ENCODE measurements at places on chromosomes 12 and 14.
A peak's percentile ranks its signal among the peaks of the same experiment; 100 is the strongest.

GRCh38 chr14:97066068-97066899 is 269.1 kb downstream of the VRK1 start:
- no peak for DNase-seq

DNA sequence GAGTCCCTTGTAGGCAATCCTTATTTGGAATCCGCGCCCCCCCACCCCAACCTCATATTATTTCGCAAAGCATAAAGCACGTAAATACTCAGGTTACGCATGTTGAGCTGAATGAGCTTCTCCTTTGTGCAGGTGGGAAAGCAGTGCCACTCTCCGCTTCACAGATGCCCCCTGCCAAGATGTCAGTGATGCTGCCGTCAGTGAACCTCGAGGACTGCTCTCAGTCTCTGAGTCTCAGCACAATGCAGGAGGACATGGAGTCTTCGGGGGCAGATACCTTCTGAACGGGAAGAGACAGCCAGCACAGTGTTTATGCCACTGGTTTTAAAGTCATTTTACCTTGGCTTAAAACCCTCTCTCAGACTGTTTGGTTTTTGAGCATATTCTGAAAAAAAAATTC is 90.1 kb upstream of the DACT1 start:
- DNase-seq: no peak

DNA sequence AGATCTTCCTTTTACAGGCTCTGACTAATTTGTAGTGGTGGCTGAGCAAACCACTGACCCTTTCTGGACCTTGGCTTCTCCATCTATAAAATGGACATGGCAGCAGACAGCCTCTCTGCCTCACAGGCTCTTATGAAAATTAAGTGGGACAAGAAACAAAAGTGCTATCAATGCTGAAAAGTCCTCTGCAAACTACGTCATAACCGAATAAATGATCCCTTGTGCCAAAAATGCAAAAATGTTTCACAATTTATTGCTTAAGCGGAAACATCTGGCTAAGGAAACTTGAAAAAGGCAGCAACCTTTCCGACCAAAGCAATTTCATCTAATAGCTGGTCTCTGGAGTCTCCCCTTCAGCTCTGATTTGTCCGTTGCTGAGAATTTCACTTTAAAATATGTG is 108.5 kb upstream of the PLXNC1 start:
- no peak for DNase-seq

DNA sequence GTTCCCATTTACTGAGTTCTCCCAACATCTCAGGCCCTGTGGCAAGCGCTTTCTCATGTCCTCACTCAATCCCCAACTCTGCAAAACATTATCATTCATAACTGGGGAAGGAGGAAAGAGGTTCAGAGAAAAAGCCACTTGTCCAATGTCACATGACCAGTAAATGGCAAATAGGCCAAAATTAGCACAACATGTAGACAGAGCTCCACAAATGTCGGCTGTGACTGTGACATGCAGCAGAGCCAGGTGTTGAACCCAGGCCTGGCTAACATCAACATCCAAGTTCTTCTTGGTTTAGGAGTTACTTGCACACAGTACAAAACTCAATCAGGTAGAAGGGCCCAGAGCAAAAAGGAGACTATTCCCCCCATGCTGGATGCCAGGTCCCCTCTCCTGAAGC is 10.8 kb downstream of the KCTD10 start:
- DNase-seq: no peak

- DNase-seq: no peak
These were observed 243.7 kb downstream of the C12orf75 start for GRCh38 chr12:105574056-105574715.

GRCh38 chr14:23015618-23016017 is 5.7 kb upstream of the C14orf93 start:
- no peak for DNase-seq

DNA sequence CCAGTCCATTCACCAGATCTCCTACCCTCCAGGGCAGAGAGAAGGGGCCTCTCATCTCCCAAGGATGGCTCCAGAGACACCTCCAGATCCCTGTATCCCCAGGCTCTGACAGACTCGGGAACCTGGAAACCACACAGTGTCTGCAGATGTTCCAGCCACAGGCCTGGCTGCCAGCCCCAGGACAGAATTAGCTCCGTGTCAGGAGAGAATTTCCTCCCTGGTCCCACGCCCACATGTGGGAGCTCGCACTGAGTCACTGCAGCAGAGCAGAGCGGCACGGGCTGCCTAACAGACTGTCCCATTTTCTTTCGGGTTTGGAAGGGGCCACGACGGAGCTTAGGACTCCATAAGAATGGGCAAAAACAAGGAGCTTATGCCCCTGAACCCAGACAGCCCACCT is 33.6 kb downstream of the CMKLR1 start:
- DNase-seq: no peak

- DNase-seq: no peak
These were observed 8.8 kb upstream of the DCP1B start for GRCh38 chr12:2013086-2013485.

- DNase-seq: no peak
These were observed 19.8 kb upstream of the DHRS4 start for GRCh38 chr14:23933742-23934128.

- DNase-seq: peak; percentile 62
These were observed 3.8 kb upstream of the SMARCC2 start for GRCh38 chr12:56193025-56193578.

- no peak for DNase-seq
These were observed 18.5 kb downstream of the PPP2R5E start for GRCh38 chr14:63524537-63525155.

DNA sequence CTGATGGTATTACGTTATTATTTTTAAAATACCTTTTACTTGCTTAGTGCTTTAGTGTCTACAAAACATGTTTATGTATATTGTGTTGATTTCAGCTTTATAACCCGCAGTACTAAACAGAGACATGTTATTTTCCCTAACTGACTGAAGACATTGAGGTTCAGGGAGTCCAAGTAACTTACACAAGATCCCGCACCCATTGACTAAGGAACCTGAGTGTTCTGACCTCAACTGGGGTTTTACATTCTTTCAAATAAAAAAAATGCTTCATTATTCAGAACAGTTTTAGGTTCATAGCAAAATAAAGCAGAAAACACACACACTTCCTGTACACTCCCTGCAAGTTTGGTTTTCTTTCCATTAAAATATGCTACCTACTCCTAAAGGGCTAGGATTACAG is 60.4 kb upstream of the METAP2 start:
- no peak for DNase-seq

GRCh38 chr12:128905003-128905544 is 51.8 kb downstream of the GLT1D1 start:
- no peak for DNase-seq

- DNase-seq: no peak
These were observed 270.8 kb upstream of the BTG1 start for GRCh38 chr12:92416385-92416812.

DNA sequence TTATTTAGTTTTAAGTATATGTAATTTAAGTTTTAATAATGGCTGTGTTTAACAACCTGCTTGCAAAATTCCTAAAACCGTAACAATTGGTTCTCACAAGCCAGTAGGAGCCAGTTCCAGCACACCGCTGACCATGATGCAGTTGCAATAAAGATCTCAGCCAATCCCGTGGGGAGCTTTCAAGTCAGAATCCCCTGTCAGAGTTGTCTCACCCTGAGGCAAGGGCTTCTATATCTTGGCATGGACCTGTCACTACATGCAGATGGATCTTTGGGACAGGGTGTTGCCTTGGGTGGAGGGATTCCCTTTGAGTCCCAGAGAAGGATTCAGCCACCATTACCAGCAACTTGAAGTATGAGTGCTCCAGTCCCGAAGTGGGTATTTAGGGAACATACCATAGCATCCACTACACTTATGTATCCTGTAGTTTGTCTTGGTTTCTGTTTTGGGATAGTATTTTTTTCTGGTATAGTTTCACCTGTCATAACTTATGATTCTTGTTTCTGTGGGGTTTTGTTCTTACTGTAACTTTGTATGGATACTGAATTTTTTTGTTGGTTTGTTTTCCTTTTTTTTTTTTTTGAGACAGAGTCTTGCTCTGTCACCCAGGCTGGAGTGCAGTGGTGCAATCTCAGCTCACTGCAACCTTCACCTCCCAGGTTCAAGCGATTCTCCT is 30.1 kb upstream of the LIMA1 start:
- no peak for DNase-seq

DNA sequence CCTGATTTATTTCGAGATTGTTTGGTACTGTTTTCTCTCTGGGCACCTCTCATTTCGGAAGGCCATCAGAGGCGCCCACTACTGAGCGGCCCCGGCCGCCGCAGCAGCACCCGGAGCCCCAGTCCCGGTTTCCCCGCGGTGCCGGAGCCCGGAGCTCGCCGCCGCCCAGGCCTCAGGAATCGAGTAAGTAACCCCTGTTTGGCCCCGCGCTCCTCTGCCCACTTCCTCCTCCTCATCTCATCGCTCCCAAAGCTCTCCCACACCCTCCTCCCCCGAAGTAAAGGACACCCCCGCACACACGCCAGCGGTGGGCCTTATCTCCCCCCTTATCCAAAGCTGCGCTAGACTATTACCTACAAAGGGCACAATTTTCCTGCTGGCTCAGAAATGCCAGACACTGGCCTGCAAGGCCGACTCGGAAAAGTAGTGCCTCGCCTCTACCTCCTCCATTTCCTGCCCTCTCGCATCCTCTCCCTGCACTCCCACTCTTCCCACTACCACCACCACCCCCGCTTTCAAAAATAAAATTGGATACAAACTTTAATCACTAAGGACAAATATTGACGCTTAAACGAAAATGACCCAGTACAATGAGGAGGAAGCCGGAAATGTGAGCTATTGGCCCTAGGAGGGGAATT is 637 bp upstream of the FOXG1 start:
- DNase-seq: no peak

DNA sequence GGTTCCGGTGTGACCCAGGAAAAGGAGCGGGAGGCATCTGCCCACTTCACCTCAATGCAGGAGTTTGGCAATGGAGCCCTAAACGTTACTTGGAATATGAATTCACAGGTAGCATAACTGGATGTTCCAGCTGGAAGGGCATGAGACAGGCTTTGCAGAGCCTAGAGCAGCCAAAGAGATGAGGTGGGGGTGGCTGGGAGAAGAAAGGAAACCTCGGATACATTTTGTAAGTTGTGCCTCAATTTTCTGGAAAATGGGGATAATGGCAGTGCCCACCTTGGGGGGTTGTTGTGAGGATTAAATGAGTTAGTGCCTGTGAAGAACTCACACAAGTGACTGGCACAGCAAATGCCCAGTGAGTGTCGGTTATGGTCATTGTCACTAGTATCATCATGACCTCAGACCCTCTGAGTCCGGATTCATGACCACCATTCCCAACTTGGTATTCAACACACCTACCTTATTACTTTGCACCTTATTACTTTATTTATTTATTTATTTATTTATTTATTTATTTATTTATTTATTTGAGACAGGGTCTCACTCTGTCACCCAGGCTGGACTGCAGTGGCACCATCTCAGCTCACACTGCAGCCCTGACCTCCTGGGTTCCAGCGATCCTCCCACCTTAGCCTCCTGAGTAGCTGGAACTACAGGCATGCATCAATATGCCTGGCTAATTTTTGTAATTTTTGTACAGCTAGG is 56.0 kb downstream of the CLMN start:
- no peak for DNase-seq

- DNase-seq: no peak
These were observed 209.9 kb downstream of the ITPR2 start for GRCh38 chr12:26623136-26623535.

DNA sequence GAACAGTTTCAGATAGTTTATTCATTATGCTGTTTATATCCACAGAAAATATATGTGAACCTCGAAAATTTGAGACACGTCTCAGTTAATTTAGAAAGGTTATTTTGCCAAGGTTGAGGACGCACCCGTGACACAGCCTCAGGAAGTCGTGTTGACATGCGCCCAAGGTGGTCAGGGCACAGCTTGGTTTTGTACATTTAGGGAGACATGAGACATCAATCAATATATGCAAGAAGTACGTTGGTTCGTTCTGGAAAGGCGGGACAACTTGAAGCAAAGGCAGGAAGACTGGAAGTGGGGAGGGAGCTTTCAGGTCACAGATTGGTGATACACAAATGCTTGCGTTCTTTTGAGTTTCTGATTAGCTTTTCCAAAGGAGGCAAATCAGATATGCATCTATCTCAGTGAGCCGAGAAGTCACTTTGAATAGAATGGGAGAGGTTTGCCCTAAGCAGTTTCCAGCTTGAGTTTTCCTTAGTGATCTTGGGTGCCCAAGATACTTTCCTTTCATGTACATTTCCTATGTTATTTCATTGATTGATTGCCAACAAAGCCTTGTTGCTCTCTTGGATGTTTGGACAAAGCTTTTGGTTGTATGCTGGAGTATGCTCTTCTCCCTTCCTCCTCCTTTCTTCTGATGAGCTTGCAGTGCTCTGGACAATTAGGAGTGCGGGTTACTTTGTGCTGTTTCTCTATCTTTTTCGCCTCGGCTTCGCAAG is 3.2 kb downstream of the SNAPC1 start:
- no peak for DNase-seq

DNA sequence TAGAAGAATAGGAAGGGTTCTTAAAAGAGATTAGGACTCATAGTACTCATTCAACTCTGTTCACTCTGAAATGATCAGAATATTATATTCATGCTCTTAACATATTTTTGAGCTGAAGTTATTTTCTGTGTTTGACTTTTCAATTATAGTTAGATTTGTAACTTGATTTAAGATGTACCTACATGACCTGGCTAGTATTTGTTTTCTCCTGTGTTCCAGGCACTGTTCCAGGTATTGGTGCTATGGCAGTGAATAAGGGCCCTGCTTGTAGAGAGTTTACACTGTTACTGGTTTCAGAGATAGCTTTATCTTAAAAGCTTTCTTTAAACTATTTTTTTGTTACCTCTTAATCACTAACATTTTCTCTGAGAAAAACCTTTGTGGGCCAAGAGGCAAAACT is 19.1 kb upstream of the SLC17A8 start:
- no peak for DNase-seq

- DNase-seq: no peak
These were observed 342 bp downstream of the DICER1 start for GRCh38 chr14:95157048-95157326.

- peak; percentile 25 for DNase-seq
These were observed 2.0 kb upstream of the CCDC63 start for GRCh38 chr12:110844551-110845338.

GRCh38 chr12:63036216-63036973 is 101.4 kb upstream of the PPM1H start:
- DNase-seq: no peak

DNA sequence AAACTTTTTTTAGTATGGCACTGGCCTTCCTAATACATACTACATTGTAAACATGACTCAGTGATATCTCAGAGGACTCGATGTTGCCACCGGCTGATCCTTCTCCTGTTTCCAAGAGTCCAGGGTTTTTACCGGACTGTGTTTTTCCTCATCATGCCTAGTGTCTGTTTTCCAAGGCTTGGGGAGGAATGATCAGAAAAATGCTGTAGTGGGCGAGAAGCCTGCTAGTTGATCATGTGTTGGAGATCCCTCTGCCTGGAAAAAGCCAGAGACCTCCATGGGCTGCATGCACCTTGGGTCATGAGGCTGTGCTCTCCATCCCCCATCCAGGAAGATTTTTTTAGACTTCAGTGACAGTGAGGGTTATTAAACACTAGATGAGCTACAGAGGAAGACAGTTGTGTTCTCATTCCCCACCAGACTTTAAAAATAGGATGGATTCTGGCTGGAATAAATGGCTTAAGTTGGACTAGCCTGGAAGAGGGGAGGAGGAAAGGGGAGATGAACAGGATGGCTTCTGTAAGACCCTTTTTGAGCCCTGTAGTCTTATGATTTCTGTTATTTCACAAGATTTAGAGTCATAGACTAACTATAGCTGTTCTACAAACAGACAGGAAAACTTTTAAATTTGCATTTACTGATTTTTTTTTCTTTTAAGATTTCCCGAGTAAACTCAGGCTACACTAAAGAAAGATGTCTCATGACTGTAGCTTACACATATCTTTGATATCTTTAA is 145.7 kb downstream of the SAMD4A start:
- no peak for DNase-seq

GRCh38 chr12:120138366-120138765 is 21.8 kb upstream of the RAB35 start:
- DNase-seq: no peak

All from PC-9 (cell line).